MV-4-11 (cell line): ENCODE measurements at places on chromosomes 4 and X.

GRCh38 chrX:63327788-63328187 is 23.3 kb downstream of the SPIN4 start:
- no peak for DNase-seq

- no peak for DNase-seq
These were observed 597.0 kb downstream of the PCDH18 start for GRCh38 chr4:136935305-136935704.

DNA sequence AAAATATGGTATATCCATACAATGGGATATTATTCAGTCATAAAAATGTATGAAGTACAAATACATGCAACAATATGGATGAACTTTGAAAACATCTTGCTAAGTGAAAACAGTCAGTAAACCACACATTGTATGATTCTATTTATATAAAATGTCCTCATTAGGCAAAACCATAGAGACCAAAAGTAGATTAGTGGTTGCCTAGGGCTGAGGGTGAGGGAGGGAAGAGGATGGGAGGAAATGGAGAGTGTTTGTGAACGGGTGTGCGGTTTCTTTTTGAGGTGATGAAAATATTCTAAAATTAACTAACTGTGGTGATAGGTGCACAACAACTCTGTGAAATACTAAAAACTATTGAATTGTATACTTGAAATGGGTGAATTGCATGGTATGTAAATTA is 29.6 kb downstream of the TEX11 start:
- DNase-seq, result peak; percentile 49

DNA sequence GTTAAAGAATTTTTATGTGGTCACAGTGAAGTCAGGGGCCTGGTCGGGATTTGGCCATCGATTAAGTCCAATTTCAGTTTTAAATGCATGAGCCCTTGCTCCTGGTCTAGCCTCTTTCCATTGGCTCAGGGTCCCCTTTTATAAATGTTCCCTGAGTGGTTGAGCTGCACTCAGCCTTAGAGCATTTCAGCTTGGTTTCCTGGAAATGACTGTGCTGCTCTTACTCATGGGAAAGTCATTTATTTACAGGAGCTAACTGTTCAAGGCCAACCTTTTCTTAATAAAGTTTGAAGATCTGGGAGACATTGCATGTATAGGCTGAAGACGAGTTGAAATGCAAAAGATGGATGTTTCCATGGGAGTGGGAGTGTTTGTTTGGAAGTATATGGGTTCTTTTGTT is 98.8 kb upstream of the CLNK start:
- DNase-seq, result no peak

DNA sequence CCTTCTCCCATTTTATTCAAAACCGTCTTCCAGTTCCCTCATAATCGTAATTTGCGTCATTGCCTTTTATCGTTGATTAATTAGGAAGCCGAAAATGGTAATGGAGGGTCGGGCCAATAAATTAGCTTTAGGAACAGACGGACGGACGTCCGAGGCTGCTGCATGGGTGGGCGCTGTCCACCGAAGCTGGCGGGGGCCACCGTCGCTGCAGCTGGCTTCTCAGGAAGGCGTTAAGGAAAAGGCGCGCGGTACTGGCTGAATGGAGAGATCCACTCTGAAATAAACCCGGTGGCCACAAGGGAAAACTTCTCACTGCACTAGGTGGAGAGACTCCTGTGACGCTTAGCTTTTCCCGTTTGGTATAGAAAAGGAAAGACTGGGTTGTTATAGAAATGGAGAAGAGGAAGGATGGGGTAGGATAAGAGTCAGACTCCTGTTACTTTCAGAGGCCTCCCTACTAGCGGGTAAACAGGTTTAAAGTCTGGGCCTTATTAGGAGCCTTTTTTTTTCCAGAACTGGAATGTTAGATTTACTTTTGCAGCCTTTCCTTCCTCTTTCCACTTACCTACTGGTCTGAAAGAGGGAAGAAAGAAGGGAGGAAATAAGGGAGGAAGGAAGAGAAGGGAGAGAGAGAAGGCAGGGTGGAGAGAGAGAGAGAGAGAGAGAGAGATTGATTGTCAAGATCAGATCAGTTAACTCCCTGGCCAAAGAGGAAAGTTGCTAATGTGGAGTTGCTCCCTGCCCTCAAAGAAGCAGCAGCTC is 11.3 kb upstream of the PRDM8 start:
- DNase-seq, result no peak

DNA sequence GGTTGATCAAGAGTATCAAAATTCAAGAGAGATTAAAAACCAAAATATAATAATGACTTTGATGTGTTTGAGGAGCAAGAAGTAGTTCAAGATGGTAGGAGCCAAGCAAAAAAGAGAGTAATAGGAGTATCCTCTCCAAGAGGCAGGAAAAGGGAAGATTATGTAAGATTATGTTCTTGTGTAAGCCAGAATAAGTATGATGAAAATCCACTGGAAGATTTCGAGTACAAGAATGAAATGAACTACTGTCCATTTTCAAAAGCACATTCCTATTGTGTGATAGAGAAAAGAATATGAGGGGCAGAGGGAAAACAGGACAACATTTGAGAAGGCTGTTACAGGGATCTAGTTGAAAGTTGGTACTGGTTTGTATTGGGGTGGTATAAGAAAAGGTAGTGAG is 659.6 kb upstream of the INTU start:
- peak; percentile 41 for DNase-seq

GRCh38 chrX:132563976-132564375 is 75.1 kb upstream of the MBNL3 start:
- no peak for DNase-seq

DNA sequence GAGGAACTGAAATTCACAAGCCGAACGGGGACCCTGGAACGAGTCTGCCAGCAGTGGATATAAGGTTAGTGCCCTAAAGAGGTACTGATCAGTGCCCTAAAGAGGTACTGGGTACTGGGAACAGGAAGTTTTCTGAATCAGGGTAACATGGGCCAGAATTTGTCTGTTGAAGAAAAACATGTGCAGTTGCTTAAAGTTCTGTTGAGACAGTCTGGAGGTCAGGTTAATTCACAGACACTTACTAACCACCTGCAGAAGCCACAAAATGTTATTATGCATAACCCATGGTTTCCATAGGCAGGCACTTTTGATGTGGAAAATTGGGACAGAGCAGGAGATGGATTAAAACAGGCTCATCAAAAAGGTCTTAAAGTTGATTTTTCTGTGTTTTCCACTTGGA is 17.9 kb downstream of the SPIN2B start:
- peak; percentile 24 for DNase-seq

DNA sequence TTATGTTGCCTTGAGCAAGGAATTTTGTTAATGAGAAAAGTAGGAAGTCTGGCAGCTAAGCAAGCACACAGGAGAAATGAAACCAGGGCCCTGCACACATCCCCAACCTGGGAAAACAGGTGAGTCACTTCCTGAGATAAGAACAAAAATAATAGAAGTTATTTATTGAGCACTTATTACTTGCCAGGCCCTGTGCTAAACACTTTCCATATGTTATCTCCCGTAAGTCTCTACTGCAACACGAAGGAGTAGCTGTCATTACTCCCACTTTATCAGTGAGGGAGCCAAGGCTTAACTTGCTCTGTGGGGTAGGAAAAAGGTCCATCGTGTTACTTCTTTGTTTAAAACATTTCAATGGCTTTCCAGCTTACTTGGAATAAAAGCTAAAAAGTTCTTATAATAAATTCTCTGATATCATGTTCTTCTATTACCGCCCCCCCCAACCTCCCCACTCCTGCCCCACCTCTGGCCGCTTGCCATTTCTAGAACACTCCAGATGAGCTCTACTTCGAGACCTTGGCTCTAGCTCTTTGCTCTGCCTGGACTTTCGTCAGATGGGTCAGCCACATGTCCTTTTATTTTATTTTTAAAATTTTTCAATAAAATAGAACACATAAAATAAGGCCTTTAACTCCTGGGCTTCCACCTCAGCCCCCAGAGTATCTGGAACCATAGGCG is 36.3 kb upstream of the PLAC8 start:
- DNase-seq, result no peak
